ENCODE measurements at places on chromosomes 2 and 18. TPM values are rescaled to one million over a fixed set of nuclear protein-coding genes. Genes with fewer than 3 reads are reported as not detected.
A peak's percentile ranks its signal among the peaks of the same experiment; 100 is the strongest.

- DNase-seq, result no peak
These were observed 27.9 kb downstream of the C2orf49 start for GRCh38 chr2:105365206-105365605.

GRCh38 chr2:17878281-17879136 is at the start of gene KCNS3:
KCNS3 (plus strand) TSS chr2:17878667; CDS start chr2:17931009, 52,342 bp downstream.
- DNase-seq, result peak; percentile 25

DNA sequence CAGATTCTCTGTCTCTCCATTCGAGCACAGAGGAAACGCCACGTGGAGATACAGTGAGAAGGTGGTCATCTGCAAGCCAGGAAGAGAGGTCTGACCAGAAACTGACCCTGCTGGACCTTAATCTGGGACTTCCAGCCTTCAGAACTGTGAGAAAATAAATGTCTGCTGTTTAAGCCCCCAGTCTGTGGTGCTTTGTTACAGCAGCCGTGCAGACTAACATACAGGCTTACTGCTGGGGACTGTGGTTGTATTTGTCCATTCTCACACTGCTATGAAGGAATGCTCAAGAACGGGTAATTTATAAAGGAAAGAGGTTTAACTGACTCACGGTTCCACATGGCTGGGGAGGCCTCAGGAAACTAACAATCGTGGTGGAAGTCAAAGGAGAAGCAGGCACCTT is 432.7 kb downstream of the IRS1 start:
- DNase-seq, result no peak

GRCh38 chr2:206211657-206212255 is 52.1 kb downstream of the EEF1B2 start:
- DNase-seq, result no peak

Gene GPAT2
- 4.8 TPM for total RNA-seq

Gene ASXL3
- total RNA-seq, result 13.0 TPM

- no peak for DNase-seq
These were observed 92.4 kb downstream of the INPP5D start for GRCh38 chr2:233152541-233152940.

DNA sequence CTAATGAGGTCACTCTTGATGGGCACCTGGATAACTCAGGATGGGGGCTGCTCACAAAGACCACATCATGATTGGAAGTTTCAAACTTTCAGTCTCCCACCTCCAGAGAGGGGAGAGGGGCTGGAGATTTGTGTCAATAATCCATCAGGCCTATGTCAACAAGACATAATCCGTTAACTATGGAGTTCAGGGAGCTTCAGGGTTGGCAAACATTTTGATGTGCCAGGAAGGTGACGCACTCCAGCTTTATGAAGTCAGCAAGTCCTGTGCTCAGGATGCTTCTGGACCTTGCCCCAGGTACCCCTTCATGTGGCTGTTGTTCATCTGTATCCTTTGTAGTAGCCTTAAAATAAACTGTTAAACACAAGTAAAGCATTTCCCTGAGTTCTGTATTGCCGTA is 19.0 kb downstream of the SKA1 start:
- no peak for DNase-seq

DNA sequence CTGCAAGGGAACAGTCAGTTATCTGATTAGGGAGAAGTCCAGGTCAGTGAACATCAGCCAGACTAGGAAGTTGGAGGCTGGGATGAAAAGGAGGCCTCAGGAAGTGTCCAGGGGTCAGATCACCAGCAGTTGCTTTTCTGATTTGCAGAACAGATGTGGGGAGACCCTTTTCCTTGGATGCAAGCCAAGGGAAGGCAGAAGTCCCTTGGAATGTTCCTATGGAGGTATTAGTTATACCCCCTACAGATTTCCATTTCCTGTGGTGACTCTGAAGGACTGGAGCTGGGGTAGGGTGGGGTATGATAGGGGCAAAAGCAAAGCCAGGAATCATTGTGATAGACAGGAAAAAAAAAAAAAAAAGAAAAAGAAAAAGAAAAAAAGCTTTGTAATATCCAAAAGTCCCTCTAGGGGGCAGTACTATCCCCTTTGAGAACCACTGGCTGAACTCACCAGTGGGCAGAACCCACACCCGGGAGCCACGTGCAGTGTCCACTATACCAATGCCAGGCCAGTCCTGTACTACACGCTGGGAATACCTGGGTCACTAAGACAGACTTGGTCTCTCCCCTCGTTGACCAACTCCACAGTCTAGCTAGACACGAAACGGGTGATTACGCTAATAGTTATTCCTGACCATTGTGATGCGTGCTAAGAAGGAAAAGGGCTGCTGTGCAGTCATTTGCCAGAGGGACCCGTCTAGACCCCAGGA is 7.4 kb downstream of the DYSF start:
- DNase-seq, result no peak

Gene ALPG
- not detected for total RNA-seq

GRCh38 chr2:42050010-42050702 is 2.3 kb downstream of the PKDCC start:
- peak; percentile 47 for DNase-seq

DNA sequence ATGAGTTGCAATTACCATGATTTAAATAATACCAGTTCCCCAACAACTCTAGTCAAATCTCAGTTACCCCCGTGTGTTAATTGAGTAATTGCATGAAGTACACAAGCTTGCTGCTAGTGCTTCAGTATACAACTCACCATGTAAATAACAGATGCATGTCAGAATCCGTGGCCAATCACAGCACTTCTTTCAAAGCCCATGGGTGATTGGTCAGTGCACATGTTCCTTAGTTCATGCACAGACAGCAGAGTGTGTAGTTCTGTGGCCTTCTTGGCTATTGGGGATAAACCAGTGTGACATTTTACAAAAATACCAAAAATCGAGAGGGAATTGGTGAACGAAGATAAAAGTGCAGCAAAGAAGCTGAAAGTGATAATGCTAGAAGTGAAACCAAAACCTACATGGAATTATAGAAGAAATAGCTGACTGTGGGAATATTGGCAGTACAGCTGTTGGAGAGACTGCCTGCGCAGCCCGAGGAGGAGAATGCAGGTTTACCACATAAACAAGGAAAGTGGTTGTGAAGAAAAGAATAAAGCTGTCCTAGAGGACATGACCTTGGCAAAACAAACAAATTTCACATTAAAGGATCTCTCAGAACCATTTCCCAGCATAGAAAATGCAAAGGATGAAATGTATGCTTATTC is 59.4 kb downstream of the NEDD4L start:
- DNase-seq, result no peak

GRCh38 chr2:98896416-98896815 is 39.6 kb downstream of the CRACDL start:
- no peak for DNase-seq

Gene GALNT13
- total RNA-seq, result 4.1 TPM

Gene TRIB2
- total RNA-seq, result 48.7 TPM

Gene CREG2
- not detected for total RNA-seq

Gene TTC21B
- total RNA-seq, result 44.1 TPM

- no peak for DNase-seq
These were observed 15.9 kb downstream of the POLI start for GRCh38 chr18:54284981-54285785.

GRCh38 chr2:152638056-152638455 is 79.2 kb downstream of the PRPF40A start:
- no peak for DNase-seq

GRCh38 chr2:39109537-39109936 is 11.3 kb downstream of the SOS1 start:
- DNase-seq, result no peak

DNA sequence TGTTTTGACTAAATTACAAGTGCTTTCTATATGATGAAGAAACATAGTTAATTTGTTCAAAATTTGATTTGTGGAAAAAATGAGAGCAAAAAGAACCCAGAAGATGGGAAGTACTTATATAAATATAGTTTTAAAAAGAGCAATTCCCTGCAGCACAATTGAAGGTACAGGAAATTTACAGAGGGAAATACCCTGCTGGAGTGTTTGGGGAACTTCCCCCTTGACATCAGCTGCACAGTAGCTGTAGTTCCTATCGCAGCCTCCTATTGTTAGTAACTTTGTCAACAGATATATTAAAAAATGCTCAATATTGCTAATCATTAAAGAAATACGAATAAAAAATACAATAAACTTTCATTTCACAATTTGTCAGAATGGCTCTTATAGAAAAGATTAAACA is 1118.8 kb upstream of the ZEB2 start:
- no peak for DNase-seq

DNA sequence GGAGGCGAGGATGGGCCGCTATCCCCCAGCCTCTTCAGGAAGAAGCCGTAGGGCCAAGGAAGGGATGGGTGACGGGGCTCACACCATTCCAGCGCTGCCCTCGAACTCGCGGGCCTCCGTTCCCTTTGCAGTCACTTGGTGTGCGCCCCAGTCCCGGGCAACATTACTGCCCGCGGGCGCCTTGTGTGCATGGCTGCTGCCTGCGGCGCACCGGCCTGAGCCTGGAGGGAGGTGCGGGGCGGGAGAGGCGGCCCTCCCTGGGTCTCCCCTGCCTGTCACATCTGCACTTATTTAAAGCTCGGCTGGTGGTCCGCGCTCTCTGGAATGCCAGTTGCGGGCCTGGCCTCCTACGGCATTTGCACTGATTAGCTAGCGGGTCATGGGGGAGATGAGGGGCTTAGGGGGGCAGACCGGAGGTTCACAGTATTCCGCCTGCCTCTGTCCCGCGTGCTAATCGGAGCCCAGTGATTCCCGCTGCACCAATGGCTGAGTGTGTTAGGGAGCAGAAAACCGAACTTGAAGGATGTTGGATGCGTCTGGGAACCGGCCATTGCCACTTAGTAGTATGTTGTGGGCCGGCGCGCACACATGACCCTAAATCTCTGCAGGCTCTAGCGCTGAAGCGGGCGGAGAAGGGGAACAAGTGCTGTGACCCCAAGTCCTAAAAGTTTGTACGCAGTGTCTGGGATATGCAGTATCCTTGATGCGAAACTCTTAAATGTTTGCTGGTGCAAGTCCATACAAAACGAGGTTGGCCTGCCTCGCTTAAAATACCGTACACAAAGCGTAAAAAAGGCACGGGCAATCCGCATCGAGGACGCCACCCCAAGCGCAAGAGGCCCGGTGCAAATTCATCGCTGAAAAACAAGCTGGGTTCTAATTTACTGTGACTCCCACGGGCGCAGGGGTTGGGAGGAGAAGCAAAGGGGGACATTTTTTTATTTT is 161.2 kb upstream of the SIX2 start:
- no peak for DNase-seq

Measured in uterus (tissue), 4 donors.